Stimulated activated CD4-positive, alpha-beta T cell treated with anti-CD3 and anti-CD28 coated beads, Interleukin-1b, Interleukin-23, amount 100 ng/mL, for 1 hour (primary cell): ENCODE measurements at places on chromosomes 3 and 15.

DNA sequence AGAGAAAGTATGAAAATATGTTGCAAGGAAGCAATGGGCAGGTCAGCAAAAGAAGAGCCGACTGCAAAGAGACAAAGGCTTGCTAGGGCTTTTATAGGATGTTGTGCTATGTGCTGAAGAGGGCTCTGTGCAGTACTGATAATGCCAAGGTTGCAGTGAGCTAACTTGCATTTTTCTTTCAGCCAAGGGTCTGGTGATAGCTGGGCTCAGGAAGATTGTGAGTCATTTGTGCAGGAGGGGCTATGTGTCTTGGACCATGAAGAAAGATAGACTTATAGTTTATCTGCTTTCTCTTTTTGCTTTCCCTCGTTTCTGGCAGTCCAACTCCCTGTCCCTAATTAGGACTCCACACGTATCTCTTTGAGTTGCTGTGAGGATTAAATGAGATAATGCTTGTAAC is 64.5 kb upstream of the LRIG1 start:
- DNase-seq: no peak

GRCh38 chr3:119333773-119334509 is 39.8 kb downstream of the ARHGAP31 start:
- no peak for DNase-seq

GRCh38 chr3:31262201-31262600 is 270.5 kb upstream of the STT3B start:
- no peak for DNase-seq

- DNase-seq: no peak
These were observed 13.8 kb downstream of the ATP10A start for GRCh38 chr15:25849157-25849921.

- DNase-seq: no peak
These were observed 487.6 kb downstream of the NAALADL2 start for GRCh38 chr3:175346573-175347356.

- no peak for DNase-seq
These were observed 10.7 kb downstream of the DHX30 start for GRCh38 chr3:47813551-47814177.

- DNase-seq: no peak
These were observed 33.4 kb downstream of the LDHAL6B start for GRCh38 chr15:59240036-59240435.

GRCh38 chr3:138119423-138119766 is 4.0 kb upstream of the DZIP1L start:
- no peak for DNase-seq

DNA sequence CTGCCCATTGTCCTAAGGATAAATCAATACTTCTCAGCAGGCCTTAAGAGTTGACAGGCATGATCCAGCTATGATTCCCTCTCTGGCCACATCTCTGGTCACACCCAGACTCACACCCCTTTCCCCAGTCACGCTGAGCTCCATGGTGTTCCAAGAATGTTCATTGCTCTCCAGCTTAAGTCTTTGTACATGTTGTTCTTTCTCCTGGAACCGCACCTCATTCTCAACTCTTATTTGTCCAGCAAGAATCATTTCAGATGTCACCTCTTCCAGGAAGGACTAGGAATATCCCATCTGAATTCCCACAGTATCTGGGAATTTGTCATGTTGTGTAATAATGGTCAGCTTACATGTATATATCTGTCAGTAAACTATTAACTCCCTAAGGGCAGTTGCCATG is 118.3 kb upstream of the GALNT15 start:
- no peak for DNase-seq

GRCh38 chr3:11136116-11136515 is 18.2 kb upstream of the HRH1 start:
- no peak for DNase-seq

- no peak for DNase-seq
These were observed 65.8 kb upstream of the TNFAIP8L3 start for GRCh38 chr15:51160484-51160883.

- no peak for DNase-seq
These were observed 24.3 kb downstream of the SIAH2 start for GRCh38 chr3:150738688-150739087.

GRCh38 chr3:48473617-48473952 is 27.0 kb downstream of the ATRIP start:
- no peak for DNase-seq

GRCh38 chr3:110989446-110989845 is 82.2 kb upstream of the NECTIN3 start:
- no peak for DNase-seq

DNA sequence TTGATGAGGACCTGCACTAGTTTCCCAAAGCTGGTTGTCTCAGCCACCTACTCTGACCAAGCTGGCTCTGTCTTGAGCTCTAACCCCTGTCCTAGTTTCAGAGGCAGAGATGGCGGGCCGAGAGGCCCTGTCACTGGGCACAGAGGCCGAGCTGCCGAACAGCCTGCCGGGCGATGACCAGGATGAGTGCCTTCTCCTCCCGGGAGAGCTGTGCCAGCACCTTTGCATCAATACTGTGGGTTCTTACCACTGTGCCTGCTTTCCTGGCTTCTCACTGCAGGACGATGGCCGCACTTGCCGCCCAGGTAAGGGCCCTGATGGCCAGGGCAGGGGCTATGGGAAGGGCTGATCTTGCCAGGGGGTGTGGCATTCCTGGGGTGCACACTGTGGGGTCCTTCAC is 69.1 kb downstream of the FBLN2 start:
- DNase-seq: no peak

GRCh38 chr3:112627419-112627818 is 13.5 kb downstream of the CCDC80 start:
- no peak for DNase-seq

DNA sequence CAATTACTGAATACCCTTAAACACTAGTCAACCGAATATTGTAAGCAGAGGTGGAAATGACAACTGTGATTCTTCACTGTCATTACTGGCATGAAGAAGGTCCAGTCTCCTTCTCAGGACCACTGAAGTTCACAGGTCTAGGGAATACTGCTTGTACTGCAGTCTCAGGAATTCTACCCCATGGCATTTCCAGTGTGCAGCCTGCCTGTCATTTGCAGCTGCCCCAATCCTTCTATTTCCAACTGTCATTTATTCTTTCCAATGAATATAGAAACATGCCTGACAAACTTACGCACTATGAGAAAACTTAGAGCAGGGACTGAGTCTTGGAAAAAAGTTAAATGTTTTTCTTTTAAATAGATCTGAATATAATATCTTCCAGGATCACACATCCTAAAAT is 308.0 kb upstream of the THBS1 start:
- no peak for DNase-seq

GRCh38 chr15:48537271-48538113 is 108.0 kb downstream of the FBN1 start:
- no peak for DNase-seq

GRCh38 chr15:66622591-66623022 is 56.8 kb upstream of the LCTL start:
- no peak for DNase-seq

DNA sequence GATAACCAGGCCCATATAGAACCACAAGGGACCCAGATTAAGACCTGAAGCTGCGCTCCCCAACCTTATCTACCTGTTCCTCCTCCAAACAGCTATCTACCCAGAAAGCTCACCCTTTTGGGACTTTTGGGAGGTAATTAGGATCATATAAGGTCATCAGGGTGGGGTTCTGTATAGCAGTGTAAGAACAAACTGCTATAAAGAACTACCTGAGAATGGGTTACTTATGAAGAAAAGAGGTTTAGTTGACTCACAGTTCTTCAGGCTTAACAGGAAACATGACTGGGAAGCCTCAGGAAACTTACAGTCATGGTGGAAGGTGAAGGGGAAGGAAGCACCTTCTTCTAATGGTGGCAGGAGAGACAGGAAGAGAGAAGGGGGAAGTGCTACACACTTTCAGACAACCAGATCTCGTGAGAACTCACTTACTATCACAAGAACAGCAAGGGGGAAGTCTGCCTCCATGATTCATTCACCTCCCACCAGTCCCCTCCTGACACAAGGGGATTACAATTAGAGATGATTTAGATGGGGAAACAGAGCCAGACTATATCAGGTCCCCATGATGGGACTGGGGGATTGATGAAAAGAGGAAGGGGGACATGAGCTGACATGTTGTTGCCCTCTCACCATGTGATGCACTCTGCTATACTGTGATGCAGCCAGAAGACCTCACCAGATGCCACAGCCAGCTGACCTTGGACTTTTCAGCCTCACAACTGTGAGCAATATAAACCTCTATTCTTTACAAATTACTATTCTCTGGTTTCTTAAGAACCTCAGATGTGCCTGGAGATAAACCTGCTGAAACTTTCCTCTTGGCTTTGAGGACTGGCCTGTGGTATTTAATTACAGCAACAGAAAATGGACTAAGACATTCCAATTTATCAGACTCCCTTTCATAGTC is 15.3 kb upstream of the FMN1 start:
- no peak for DNase-seq

GRCh38 chr15:79978655-79979514 is 7.9 kb upstream of the BCL2A1 start:
- no peak for DNase-seq

DNA sequence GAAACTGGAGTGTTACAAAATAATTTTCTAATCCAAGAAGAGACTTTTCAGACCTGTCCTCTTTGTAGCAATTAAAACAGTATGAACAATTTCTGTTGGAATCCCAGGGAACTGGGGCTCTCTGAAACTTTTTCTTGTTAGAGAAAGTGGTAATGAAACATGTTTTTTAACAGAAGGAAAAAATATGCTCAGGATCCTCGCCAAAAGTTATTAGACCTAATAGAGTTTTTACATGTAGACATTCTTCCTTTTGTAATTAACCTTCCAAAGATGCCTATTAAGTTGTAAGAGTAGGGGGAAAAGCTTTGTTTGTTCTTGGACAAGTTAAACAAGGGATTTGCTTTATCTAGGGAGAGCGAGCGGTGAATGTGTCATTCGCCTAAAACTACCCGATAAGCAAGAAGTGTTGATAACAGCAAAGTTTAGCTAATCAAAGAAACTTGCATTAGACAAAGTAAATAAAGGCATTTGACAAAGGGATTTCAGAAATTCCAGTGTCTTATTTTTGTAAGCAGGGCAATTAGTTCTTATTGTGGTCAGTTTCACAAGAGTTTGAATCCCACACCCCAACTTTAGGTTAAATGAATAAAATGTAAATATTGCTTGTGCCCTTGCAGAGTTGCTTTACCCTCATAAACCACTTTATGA is 2.3 kb downstream of the RARB start:
- no peak for DNase-seq

GRCh38 chr3:66472313-66473134 is 28.3 kb downstream of the LRIG1 start:
- no peak for DNase-seq

- DNase-seq: no peak
These were observed 65.3 kb downstream of the TGFBR2 start for GRCh38 chr3:30671527-30672286.

GRCh38 chr3:123724306-123724705 is 139.5 kb upstream of the HACD2 start:
- no peak for DNase-seq

DNA sequence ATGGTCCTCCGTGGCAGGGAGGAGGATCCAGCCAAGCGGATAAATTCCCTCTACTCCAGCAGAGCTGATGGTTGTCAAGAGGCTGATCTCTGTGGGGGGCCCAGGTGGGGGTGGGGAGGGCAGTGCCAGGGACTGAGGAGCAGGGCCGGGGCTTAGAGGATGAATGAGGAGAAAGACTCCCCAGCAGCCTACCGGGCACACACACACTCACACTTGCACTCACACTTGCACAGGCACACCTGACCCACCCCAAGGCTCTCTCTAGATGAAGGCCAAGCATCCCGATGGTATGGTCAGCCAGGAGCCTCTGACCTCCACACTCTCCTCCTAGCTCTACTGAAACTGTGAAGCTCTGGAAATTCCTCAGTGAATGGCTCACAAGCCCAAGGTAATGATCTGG is 131.3 kb upstream of the PRR20G start:
- no peak for DNase-seq

- no peak for DNase-seq
These were observed 340.7 kb upstream of the WNT5A start for GRCh38 chr3:55827786-55828185.

DNA sequence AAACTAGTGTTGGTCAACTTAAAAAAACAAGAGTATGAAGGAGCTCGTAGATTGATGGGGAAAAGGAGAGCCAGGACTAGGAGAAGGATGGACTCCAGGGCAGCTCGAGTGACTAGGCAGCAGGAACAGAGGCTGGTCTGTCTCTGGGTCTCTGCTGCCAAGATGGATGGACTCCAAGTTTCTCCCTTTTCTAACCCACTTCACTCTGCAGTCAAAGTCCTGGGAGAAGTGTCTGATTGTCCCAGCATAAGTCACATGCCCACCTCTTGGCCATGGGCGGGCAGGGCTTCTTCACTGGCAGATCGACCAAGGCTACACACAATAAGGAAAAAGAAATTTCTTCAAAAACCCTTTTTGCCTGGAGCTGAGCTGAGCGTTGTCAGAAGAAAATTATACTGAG is 9.2 kb upstream of the EPB42 start:
- DNase-seq: no peak

- DNase-seq: no peak
These were observed 115.7 kb downstream of the MBNL1 start for GRCh38 chr3:152384412-152384811.

DNA sequence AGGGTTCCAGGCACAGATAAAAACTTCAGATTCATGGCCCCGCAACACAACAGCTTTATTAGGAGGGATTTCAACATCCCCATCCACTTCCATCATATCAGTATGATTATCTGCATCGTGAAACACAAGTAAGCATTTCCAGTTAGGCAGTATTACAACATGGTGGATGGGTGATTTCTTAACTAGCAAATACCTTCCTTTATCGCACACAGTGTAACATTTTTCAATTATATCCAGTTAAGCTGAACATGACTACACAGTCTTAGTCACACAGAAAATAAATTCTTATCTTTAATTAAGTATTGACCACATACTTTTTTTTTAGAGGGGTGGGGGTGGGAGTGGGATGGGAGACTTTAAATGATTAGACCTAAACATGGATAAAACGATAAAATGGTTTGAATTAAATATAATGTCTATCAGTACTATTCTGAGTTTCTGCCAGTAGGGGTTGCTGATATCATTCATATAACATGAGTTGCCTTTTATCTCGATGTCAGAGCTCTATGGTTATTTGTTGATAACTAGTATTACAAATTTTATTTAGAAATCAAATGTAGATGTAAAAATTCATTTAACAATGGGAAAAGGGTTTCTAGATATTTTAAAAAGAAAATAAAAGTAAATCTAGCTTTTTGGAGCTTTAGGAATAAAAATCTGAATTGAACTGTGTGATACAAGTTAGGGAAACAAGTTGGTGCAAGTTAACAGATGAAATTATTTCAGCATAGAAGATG is 146.6 kb downstream of the TBL1XR1 start:
- no peak for DNase-seq

DNA sequence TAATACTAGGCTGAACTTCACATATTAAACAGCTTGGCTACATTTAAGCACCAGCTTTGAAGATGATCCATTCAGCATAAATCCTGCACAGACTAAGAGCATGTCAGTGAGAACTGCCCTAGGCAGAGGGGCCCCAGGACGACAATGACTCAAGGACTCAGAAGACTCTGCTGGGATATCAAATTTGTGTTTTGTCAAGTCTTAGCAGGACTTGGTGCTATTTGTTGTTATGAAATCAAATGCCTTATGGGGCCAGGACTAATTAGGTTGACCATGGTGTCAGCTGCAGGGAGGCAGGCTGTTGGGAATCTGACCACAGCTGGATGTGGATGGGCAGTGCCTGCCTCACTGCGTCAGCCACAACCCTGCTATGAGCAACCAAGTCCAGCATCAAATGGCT is 91.8 kb downstream of the RYR3 start:
- DNase-seq: no peak

- no peak for DNase-seq
These were observed 5.5 kb downstream of the CHSY1 start for GRCh38 chr15:101246391-101246790.
